SHP77 (cell line): ENCODE measurements at places on chromosomes 16 and 17.

- no peak for DNase-seq
Measured at GRCh38 chr17:1029196-1029921, 32.4 kb downstream of the TIMM22 start.

DNA sequence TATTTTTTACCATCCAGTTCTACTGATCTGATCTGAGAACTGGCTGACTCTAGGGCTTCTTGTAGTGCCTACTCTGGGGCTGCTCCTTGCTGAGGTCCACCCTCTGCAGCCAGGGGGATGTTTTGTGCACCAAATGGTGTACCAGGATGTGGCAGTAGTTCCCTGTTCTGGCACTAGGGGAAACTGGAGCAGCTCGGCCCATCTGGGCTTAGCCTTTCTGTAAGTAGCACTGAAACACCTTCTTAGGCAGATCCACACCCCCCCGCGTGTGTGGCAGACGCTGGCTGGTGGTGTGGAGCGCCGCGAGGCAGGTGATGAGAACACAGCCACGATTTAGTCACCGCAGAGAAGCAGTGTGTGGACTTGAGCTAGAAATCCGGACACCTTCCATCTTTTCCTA is 17.0 kb downstream of the DUSP14 start:
- peak; percentile 16 for DNase-seq

DNA sequence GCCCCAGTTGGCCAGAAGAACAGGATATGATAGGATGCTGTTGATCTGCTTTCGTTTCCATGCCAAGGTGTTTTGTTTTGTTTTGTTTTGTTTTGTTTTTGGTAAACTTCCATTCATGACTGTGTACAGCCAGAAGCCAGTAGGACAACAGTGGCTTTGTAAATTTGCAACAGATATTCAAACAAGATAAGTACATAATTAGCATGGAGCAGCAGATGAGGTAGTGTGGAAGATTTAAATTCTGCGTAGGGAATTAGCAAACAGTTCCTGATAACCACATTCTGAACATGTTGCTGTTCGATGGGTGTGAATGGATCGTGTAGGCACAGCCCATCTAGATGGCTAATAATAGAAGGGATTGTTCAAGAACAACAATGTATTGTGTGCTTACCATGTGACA is 1080.1 kb upstream of the RBFOX1 start:
- DNase-seq = no peak

DNA sequence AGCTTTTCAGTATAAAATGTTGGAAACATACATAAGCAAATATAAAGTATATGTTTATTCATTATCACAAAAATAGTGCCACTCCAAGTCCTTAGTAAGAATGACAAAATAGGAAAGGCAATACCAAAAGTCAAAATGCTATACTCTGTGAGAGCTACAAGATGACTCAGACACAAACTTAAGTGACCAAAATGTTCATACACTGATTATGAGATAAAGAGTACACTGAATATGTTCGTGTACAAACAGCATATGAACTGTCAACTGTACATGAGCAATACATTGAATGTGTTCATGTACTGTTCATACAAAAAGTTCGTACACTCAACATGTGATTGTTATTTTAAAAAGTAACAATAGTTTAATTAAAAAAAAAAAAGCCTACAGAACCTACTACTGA is 103.3 kb downstream of the CA4 start:
- DNase-seq = no peak

DNA sequence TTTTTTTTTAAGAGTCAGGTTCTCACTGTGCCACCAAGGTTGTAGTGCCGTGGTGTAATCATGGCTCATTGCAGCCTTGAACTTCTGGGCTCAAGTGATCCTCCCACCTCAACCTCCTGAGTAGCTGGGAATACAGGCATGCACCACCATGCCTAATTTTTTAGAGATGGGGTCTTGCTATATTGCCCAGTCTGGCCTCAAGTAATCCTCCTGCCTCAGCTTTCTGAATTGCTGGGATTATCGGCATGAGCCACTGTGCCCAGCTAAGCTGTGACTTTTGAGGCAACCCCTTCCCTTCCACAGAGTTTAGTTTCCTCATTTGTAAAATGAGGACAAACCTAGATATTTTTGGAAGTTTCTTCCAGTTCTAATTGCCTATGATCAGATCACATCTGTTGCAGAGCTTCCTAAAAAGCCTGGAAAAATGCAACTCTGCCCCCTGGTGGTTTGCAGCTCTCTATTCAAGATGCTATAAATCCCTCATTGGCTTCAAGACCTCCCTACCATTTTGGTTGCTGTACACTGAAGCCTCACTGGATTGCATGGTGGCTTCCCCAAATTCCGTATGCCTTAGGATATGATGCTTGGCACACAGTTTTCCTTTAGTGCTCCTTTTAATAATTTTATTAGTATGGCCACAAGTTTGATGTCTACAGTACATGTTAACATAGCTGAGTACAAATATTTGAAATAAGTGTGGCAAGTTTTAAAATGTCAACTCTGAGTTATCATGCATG is 19.3 kb downstream of the GDE1 start:
- peak; percentile 11 for DNase-seq

GRCh38 chr17:82055965-82056728 is 4.4 kb downstream of the GPS1 start:
- DNase-seq = no peak

DNA sequence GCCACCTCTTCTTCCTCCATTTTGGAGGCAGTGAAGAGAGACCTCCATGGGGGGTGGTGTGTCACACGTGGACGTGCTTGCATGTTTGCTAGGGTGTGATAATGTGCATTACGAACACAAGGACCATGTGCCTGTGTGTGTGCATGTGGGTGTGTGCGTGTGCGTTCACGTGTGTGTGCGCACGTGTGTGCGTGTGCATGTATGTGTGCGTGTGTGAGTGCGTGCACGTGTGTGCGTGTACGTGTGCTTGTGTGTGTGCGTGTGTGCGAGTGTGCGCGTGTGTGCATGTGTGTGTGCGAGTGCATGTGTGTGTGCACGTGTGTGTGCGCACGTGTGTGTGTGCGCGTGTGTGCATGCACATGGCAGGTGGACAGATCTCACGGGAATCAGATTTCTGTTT is 29.5 kb downstream of the RNF213 start:
- no peak for DNase-seq

GRCh38 chr17:44636562-44636961 is 19.7 kb upstream of the MEIOC start:
- no peak for DNase-seq

GRCh38 chr16:54060599-54061421 is 225.8 kb downstream of the IRX3 start:
- DNase-seq = no peak

DNA sequence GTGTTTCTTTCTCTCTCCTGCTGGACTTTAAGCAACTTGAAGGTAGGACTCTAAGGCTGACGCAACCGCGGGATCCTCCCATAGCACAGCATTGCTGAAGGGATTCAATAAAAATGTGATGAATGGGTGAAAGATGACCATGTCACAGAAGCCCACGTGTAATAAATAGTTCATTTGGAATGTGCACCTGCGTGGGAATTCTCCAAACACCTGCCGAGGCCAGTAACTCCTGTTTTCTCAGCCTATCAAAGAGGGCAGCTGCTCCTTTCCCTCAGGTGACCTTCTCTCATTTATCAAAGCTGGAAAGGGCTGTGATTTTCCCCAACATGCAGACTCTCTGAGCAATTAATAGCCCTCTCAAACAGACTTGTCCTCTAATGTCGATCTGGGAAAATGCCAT is 235.7 kb downstream of the STX8 start:
- peak; percentile 22 for DNase-seq

DNA sequence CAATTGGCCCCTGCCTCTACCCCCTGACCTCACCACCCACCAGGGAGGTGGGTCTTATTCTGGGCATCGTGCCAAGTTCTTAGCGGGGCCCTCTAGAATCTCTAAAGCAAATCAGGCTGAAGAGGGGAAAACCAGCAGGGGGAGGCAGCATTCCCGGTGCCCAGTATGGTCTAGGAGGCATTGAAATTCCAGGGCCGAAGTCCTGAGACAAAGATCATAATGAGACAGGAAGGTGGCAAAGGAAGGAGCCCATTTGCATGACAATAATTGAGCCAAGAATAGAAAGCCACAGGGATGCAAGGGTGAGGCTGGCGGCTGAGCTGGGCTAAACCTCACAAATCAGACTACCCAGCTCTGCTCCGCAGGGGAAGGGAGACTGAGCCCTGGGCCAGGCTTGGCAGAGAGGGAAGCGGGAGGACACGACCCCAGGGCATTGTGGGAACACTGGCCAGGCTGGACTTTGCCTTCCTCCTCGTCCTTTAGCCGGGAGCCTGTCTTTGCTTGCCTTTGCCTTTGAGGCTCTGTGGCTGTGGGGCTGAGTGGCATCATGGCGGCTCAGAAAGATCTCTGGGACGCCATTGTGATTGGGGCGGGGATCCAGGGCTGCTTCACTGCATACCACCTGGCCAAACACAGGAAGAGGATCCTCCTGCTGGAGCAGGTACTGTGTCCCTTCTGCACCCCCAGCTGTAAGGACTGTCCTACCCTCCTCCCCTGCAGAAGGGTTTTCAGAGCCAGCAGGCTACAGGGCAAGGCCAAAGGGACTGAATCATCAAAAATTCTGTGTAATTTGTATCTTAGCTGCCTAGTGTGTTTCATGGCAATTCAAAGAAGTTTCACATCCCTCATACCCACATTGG is at the start of gene PIPOX:
Gene PIPOX, plus strand, starts transcription at position 463 of the 860 bp plus-strand sequence. Its CDS starts 85 bp downstream, at position 548.
- peak; percentile 83 for DNase-seq

GRCh38 chr17:76565728-76566612 is 19.7 kb downstream of the ST6GALNAC2 start:
- DNase-seq = no peak

DNA sequence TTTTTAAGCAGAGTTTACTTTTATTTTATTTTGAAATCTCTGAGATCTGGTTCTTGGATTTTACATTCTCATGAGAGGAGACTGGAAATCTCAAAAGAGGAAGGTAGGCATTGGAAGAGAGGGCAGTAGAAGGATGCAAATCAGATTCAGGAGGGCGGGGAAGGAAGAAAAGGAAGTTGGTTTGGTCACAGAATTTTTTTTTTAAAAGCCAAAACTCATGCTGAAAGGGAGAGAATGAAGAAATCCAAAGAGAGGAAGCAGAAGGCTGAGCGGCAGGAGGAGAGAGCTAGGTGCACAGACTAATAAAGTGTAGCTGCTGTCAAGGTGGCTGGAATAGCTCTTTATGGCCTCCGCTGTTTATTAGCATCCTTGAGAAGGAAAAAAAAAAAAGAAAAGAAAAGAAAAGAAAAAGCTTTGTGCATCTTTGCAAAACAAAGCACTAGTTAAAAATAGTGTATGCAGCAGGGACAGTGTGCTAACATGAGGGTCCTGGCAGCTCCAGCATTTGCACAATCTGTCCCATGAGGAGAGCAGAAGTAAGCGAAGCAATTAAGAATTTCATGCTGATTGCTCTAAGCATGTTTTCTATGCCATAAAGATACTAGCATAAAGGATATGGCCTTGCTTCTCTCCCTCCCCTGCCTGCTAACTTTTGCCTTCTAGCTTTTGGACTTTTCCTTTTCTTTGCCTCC is 194.2 kb downstream of the ZFHX3 start:
- no peak for DNase-seq

DNA sequence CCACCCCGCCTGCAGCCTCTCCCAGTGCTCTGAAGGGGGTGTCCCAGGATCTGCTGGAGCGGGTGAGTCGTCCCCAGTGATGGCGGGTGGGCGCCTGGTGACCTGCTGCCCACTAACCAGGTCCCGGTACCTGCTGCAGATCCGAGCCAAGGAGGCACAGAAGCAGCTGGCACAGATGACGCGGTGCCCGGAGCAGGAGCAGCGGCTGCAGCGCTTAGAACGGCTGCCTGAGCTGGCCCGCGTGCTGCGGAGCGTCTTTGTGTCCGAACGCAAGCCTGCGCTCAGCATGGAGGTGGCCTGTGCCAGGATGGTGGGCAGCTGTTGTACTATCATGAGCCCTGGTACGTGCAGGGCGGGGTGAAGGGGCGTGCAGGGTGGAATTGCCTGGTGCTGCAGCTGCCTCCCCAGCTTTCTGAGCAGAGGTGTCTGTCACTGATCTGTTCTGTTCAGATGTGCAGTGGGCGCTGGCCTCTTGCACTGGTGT is 3.6 kb downstream of the CDT1 start:
- no peak for DNase-seq

DNA sequence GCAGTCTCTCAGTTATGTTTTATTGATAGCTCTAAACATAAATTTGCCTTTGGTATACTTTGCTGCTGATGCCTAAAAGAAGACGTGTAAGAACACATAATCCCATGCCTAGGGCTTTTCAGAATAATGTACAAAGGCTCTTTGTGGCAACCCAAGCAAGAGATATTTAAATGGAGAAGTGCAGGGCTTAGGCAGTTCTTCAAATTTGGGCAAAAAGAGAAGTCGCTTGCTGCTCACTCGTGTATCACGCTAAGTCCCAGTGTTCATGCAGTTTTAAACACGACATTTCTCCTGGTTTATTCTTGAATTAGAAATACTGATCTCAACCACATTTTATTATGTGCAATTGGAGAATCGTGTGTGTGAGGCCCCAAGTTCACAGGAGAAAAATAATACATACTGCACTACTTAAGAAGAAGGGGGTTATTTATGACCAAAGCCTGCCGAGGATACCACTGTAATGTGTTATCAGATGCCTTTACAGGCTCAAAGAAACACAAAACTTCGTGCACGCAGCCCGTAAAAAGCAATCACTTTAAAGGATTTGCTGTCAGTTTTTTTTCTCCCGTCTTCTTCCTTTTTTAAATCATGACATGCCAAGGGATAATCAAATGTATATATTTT is 22.5 kb upstream of the IRX6 start:
- no peak for DNase-seq

DNA sequence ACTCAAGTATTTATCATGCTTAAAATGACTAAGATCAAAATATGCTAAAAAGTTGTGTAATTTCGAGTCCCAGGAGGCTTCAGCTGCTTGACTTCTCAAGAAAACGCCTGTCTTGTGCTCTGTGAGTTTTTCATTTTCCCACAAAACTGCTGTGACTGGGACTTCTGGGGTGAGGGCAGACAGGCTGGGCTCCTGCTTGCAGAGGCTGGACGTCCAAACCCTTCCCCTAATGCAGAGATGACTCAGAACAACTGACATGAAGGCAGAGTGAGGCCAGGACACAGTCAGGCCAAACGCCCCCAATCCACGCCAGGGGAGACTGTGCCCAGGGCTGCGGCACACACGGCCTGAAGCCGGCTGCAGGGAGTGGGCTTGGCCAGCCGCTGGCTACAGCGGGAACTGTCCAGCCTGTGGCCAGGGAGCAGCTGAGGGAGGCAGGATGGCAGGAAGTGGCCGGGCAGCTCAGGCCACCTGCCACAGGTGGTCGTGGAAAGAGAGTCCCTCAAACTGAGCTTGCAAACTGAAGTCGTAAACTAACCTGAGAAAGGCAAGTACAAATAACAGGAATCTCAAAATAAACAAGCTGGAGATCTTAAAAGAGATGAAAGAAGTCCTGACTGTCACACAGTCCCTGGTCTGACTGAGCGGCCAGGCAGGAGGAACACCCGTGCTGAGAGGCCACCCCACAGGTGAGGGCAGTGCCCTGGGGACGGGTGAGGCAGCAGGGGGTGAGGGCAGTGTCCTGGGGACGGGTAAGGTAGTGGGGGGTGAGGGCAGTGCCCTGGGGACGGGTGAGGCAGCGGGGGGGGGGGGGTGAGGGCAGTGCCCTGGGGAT is 21.3 kb upstream of the HEXD start:
- no peak for DNase-seq

DNA sequence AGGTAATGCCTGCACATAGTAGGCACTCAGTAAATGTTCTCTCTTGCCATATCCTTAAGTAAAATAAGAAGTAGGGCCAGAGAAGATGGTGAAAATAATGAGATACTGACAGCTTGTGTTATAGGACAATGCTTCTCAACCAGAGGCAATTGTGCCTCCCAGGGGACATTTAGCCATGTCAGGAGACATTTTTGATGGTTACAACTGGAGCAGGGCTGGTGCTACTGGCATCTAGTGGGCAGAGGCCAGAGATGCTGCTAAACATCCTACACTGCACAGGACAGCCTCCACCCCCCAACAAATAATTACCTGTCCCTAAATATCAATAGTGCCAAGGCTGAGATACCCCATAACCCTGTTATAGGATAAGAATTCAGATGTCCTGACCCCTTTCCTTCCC is 1.7 kb downstream of the RAD51D start:
- no peak for DNase-seq
